ENCODE measurements at places on chromosomes 4 and X.

DNA sequence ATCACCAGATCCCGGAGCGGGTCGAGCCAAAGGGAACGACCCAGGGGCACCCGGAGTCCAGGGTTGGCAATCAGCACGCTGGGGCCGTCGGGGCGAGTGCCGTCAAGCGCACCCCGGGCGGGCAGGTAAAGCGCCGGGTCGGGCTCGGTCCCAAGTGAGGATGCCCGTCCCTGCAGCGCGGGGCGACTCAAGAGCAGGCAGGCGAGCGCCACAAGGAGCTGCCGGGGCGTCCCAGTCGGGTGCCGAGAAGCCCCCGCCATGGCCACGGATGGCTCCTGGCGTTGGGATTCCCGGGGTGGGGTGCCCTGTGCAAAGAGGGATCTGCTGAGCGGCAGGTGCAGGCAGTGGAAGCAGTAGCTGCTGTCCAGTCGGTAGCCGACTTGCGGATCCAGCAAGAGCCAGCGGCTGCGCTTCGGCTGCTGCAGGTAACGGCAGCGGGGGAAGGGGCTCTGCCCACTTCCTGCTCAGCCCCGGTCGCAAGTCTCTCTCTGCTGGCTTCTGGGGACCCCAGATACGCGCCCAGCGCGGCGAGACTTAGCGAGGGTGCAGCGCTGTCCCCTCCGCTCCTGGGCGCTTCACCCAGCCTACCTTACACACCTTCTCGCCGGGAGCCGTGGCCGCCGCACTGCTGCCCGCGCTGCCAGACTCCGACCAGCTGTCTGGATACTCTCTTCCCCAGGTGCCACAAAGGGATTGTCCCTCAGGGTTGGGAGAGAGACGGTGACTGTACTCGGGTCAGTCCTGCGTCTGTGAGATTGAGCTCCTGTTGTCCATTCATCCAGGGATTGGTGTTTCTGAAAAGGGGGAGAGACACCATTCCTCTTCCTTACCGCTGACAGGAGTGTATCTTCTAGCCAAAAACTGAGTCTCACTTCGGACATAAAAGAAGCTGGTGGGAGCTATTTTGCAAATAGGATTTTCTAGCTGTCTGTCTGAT, at the start of gene FREM3:
Gene FREM3 (minus strand): TSS at position 260 of the 937 bp plus-strand sequence. CDS start 0 bp downstream, at position 260.
- no peak for DNase-seq

GRCh38 chr4:180156684-180157083, 2086.5 kb upstream of the TENM3 start:
- DNase-seq: no peak

GRCh38 chrX:39220952-39221351, 419.7 kb downstream of the MID1IP1 start:
- no peak for DNase-seq

DNA sequence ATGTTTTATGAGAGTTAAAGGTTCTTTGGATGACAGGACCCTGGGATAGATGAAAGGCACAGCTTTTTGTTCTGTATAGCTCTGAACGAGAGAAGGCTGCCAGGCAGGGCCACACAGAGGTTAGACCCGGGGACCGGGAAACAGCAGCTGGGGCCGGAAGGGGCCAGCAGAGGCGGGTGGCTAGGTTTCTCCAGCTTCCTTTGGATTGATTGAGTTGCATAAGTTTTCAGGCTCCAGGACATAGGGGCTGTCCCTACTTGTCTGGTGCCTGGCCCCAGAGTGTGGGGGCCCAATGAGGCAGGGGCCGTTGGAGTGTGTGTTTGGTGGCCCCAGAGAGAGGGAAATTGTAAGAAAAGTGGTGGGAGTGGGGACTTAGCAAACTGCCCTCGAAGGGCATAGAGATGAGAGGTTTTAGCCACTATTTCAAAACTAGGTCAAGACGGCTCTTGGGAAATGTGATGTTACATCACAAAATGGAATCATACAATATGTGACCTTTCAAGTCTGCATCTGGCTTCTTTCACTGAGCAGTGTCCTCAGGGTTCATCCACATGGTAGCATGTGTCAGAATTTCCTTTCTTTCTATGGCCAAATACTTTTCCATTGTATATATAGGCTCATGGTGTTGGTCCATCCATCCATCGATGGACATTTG, 3.7 kb downstream of the ZFP92 start:
- DNase-seq: no peak

DNA sequence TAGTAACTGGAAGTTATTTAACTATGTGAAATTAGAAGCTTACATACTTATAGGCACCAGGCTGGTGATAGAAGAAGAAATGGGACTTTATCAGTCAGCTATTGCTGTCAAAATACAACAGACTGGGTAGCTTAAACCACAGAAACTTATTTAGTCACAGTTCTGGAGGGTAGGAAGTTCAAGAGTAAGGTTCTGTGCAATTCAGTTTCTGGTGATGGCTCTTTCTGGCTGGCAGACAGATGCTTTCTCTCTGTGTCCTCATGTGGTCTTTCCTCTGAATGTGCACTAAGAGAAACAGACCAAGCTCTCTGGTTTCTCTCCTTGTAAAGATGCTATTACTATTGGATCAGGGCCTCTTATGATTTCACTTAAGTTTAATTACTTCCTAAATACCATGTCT, 92.1 kb upstream of the ANKRD50 start:
- no peak for DNase-seq

- no peak for DNase-seq
Observed at GRCh38 chr4:47213971-47214370, 182.6 kb downstream of the GABRB1 start.

- no peak for DNase-seq
Observed at GRCh38 chrX:42143866-42144592, 220.7 kb upstream of the CASK start.

GRCh38 chr4:86975927-86976326, 41.1 kb downstream of the AFF1 start:
- no peak for DNase-seq

GRCh38 chrX:24229976-24230375, 80.4 kb downstream of the ZFX start:
- DNase-seq: no peak

DNA sequence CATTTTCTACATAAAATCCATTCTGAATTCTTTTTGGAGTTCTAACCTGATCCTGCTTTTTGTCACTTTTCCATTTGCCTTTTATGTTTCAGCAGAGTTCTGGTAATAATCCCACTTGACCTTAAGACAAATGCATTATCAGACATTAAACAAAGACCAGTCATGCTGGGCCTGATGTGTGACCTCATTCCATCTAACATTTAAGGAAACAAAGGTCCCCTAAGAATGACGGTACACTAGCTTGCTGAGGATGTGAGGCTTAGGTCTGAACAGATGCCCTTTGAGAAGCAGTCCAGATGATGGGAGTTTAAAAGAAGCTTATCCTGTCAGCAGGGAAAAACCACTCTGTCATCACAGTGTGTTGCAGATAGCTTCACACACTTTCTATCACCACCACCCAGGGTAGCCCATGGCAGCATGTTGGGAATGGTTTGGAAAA, 38.1 kb upstream of the PDE5A start:
- no peak for DNase-seq

GRCh38 chrX:115940888-115941332, 229.6 kb upstream of the AGTR2 start:
- no peak for DNase-seq

GRCh38 chr4:154361450-154361849, 130.1 kb downstream of the DCHS2 start:
- DNase-seq: no peak

GRCh38 chr4:109873791-109874514, 26.0 kb downstream of the LRIT3 start:
- DNase-seq: no peak

GRCh38 chrX:46577221-46578005, 3.8 kb downstream of the CHST7 start:
- no peak for DNase-seq

GRCh38 chr4:92522356-92522755, 218.6 kb downstream of the GRID2 start:
- no peak for DNase-seq

DNA sequence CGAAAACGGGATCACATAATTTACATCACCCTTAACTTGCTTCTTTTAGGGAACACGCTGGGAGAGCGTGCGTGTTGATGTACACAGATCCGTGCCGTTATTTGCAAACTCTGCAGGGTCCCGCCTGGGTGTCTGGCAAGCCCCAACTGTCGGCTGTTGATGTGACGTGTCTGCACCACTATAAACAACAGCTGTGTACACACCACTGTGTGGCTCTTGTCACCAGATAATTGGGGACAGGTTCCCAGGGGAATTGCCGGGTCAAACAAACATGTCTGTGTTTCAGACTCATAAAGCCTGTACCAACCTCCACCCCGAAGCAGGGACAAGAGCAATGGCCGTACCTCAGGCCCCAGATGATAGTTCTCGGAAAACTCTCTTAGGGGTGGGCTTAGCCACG, 105.0 kb upstream of the AFAP1 start:
- no peak for DNase-seq

DNA sequence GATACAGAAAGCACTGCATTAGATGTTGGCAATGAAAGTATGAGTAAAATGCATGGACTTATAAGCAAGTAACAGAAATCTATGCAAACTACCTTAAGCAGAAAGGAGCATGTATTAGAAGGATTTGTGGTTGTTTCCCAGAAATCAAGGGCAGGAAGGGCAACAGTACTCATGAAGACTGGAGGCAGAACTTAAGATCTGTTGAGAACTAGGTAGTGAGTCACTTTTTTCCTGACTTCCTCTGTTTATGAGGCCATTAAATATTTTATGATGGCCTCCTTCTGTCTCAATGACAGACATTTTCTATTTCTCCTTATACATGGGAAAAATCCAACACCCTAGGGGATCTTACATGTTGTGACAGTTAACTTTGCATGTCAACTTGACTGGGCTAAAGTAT, 398.2 kb downstream of the MID1IP1 start:
- DNase-seq: no peak
